ENCODE measurements at places on chromosomes 16 and 17. TPM values are rescaled to one million over a fixed set of nuclear protein-coding genes. Genes with fewer than 3 reads are reported as not detected.

DNA sequence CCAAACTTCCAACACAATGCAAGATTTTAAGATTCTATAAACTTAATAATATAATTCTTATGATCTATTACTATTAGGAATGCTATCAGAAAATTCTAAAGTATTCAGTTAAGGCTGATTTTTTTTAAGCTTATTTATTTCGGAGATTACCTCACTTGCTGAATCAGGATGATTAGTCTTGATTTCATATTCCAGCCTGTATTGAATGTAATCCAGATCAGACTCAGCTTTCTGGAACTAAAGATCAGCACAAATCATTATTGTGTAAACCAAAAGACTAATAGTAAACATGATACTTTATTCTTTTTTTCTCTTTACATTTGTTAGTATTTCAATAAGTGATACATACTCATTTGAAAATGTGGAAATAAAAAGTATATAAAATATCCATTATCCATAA is 23.9 kb downstream of the SKA2 start:
- no peak for DNase-seq

GRCh38 chr16:31420037-31420436 is 8.1 kb downstream of the COX6A2 start:
- no peak for DNase-seq

DNA sequence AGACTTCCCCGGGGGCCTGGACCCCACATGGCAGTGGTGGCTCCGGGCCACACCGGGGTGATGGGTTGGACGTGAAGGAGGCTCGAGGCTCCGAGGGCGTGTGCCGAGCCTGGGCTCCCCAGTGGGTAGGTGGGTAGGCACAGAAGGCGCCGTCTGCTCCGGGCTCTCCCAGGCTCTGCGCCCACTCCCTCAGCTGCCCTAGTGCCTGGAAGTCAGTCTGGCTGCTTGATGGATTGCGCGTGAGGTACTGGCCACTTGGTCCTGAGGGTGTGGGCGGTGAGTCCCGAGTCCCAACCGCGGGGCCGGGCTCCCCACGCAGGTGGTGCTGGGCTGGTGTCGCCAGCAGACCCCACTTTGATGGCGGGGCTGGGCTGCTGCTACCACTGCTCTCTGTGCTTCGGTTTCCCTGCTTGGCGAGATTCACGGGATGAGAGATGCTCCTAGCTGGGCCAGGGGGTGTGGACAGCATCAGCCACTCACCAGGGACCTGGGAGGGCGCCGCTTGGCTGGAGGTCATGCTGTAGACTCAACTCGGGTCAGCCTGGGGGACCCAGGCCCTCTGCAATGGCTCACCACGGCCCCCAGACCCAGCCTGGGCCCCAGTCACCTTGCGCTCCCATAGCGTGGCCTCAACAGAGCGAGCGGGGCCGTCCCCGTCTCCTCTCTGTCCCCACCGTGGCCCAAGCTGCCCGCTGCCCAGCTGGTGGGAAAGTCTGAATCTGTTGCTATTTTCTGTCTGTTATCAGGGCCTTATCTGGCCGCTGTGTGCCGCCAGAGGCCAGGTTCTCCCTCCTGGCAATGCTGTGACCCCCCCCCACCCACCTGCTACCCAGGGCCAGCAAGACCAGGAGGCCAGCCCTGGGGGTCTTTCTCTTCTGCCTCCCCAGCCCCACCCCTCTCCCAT is 26.1 kb downstream of the ZFPM1 start:
- DNase-seq: no peak

- DNase-seq: no peak
Observed at GRCh38 chr16:58515871-58516767, 802 bp downstream of the SETD6 start.

- DNase-seq: no peak
Observed at GRCh38 chr17:32269377-32269776, 3.7 kb downstream of the RHBDL3 start.

The SCN4A gene
- 0.60 TPM for total RNA-seq

The GUCY2D gene
- total RNA-seq: 0.34 TPM

All from mesothelial cell of epicardium (in vitro differentiated cells).